ENCODE measurements at places on chromosomes 11 and 22. TPM values are rescaled to one million over a fixed set of nuclear protein-coding genes. Genes with fewer than 3 reads are reported as not detected.

GRCh38 chr22:24118689-24119384 is 62.5 kb upstream of the SUSD2 start:
- DNase-seq: no peak

GRCh38 chr11:97107604-97108003 is 717.8 kb downstream of the JRKL start:
- DNase-seq: no peak

- DNase-seq: no peak
These were observed 17.0 kb downstream of the HMGXB4 start for GRCh38 chr22:35274154-35274871.

The NTM gene
- total RNA-seq: not detected

The PGA4 gene
- not detected for total RNA-seq

Measured in OCI-LY7 (cell line).